ENCODE measurements at places on chromosomes 16 and 17.

GRCh38 chr17:78434455-78435329 lies 56.2 kb downstream of the PGS1 start:
- DNase-seq = no peak

GRCh38 chr16:30065943-30066760 lies 592 bp downstream of the ALDOA start:
- no peak for DNase-seq

- DNase-seq = no peak
Measured at GRCh38 chr16:2238838-2239675, 2.8 kb downstream of the DNASE1L2 start.

DNA sequence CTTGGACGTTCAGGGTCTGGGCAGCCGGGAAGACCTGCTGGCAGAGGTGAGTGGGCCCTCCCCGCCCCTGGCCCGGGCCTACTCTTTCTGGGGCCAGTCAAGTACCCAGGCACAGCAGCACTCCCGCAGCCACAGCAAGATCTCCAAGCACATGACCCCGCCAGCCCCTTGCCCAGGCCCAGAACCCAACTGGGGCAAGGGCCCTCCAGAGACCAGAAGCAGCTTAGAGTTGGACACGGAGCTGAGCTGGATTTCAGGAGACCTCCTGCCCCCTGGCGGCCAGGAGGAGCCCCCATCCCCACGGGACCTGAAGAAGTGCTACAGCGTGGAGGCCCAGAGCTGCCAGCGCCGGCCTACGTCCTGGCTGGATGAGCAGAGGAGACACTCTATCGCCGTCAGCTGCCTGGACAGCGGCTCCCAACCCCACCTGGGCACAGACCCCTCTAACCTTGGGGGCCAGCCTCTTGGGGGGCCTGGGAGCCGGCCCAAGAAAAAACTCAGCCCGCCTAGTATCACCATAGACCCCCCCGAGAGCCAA lies 8.6 kb upstream of the ABCC3 start:
- no peak for DNase-seq

DNA sequence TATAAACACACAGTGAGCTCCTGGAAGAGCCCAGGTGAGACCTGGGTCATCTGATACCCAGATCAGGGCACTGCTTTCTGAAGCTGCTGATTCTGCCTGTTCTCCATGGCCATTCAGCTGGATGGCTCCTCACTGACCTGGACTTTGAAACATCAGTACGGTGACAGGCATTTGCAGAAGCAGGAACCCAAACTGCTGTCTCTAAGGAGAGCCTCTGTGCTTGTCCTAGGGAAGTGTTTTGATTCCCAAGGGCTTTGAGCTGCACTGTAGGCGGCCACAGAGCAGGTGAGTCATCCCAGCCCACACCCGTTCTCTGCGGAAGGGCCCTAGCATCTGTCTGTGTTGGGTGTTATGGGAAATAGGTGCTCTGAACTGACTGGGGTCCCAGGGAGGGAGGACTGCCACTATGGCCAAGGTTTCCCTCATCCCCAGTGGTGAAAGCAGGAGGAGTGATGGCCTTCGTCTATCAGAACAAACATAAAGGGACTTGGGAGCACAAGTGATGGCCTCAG lies 60.7 kb upstream of the ADCY9 start:
- DNase-seq = no peak

DNA sequence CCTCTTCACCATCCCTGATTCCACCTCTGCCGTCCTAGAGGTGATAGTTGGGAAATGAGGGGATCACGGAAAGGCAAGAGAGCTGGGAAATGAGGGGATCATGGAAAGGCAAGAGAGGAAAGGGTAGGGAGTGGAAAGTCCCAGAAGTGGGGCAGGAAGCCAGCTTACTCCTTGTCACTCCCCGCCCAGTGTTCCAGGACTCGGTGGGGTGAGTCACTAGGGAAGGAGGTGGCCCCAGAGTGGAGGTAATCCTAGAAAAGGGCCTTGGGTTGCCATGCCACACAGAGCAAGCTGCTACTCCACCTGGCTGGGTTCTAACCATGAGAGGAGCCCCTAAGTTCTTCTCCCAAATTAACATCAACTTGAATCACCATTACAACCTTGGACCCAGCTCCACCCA lies 14.8 kb downstream of the ALOXE3 start:
- no peak for DNase-seq

GRCh38 chr17:7767405-7768021 lies 50.0 kb downstream of the DNAH2 start:
- no peak for DNase-seq

DNA sequence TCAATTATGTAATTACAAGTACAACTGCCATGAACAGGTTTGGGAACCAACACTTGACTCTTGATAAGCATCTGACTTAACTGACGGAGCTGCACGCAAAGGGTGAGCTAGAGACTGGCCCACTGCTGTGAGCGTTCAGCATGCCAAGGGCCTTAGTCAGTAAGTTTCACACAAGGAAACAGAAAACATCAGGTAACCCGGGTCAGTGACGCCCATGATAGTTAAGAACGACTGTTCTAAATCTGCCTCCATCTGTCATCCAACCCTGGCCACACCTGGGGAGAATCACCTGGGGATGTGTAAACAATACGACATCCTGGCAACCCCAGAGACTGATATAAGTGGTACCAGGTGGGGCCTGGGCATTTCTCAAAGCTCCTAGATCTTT lies 12.3 kb downstream of the SMIM5 start:
- DNase-seq = no peak

DNA sequence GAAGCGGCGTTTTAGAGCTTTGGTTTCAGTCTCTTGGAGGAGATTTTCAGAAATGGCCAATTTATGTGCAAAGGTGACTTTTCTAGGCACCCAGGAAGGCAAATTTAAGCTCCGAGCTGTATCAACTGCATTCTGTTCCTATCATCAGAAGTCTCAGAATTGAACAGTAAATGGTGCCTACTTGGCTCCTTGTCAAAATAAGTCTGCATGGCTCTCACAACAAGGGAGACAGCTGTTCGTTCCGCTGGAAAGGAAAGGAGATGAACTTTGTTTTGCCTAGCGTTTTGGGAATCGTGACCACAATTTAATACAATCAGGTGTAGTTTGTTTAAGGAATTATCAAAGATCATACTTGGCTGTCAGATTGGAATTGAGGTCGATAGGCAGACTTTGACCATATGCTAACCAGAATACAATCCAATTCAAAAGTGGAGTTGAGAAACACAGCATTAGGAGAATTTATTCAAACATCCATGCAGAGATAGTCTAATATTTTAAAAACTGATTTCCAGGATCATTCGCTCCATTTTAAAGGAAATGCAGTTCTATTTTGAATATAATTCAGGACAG lies 139.4 kb downstream of the CPPED1 start:
- DNase-seq = no peak

- no peak for DNase-seq
Measured at GRCh38 chr17:7929158-7930023, at the start of gene KCNAB3. Gene KCNAB3, minus strand, starts transcription at chr17:7929856. Its CDS starts 421 bp downstream, at chr17:7929435.

DNA sequence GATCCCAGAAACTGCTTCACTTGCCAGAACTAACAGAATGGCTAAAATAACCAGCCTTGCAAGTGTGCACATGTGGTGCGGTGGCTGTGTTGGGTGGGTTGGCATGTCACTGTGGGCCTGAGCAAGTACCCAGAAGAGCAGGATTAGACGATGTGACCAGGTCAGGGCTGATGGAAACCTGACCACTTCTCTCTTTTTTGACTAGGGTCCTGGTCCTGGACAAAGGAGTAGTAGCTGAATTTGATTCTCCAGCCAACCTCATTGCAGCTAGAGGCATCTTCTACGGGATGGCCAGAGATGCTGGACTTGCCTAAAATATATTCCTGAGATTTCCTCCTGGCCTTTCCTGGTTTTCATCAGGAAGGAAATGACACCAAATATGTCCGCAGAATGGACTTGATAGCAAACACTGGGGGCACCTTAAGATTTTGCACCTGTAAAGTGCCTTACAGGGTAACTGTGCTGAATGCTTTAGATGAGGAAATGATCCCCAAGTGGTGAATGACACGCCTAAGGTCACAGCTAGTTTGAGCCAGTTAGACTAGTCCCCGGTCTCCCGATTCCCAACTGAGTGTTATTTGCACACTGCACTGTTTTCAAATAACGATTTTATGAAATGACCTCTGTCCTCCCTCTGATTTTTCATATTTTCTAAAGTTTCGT lies 16.7 kb downstream of the ANKRD40 start:
- no peak for DNase-seq

GRCh38 chr17:79389896-79390295 lies 221.0 kb downstream of the RBFOX3 start:
- no peak for DNase-seq

DNA sequence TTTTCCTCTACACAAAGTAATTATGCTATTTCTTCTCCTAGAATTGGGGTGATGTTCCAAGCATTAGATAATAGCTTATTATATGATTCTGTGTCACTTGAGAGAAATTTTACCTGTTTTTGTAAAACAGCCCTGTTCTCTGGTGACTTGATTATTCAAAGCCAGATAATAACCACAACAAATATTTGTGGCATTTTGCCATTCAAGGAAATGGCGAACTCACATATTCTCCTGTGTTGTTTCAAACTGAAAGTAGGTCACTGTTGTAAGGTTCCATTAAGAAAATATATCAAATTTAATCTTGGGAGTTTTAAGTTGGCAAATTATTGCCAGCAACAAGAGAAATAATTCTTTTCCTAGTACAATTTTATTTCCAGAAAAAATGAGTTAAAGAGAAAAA lies 124.8 kb downstream of the STXBP4 start:
- no peak for DNase-seq

- DNase-seq = no peak
Measured at GRCh38 chr17:66647391-66647983, 187.4 kb upstream of the CACNG5 start.

- DNase-seq = no peak
Measured at GRCh38 chr17:42325026-42325425, 36.7 kb downstream of the STAT5A start.

GRCh38 chr16:31438414-31438813 lies 4.2 kb downstream of the ZNF843 start:
- no peak for DNase-seq

GRCh38 chr17:8226536-8227237 lies 16.3 kb upstream of the AURKB start:
- no peak for DNase-seq

DNA sequence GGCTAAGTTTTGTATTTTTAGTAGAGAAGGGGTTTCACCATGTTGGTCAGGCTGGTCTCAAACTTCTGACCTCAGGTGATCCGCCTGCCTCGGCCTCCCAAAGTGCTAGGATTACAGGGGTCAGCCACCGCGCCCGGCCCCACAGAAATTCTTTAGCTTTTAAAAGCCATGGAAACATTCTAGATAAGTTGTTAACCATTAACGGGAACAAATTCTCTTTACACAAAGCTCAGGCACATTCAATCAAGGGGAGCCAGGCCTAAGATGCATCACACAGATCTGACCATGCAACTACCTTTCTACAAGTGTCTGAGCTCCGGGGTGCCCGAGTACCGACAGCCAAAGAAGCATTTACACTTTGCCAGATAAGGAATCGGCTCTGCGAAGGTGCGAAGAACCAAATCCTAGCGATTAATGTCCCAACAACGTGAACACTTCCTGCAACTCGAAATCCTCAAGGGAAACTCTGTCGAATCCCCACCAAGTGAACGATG lies 1.0 kb downstream of the EMC8 start:
- DNase-seq = no peak

DNA sequence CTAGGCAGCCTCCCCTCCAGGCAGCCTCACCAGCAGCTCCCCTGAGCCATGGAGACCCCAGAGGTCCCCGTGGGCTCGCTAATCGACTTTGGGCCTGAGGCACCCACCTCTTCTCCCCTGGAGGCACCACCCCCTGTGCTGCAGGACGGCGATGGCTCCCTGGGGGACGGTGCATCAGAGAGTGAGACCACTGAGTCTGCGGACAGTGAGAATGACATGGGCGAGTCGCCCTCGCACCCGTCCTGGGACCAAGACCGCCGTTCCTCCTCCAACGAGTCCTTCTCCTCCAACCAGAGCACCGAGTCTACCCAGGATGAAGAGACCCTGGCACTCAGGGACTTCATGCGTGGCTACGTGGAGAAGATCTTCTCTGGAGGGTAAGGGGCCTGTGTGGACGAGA lies 39.4 kb downstream of the KIAA0513 start:
- no peak for DNase-seq

DNA sequence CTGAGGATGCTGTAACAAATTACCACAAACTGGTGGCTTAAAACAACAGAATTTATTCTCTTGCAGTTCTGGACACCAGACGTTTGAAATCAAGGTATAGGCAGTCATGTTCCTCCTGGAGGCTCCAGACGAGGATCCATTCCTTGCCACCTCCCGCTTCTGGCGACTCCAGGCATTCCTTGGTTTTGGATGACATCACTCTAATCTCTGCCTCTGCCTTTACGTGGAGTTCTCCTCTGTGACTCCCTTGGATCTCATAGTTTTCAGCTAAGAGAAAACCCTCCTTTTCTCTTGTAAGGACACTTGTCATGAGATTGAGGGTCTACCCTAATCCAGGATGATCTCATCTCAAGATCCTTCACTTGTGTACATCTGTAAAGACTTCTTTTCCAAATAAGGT lies 31.4 kb upstream of the HS3ST3B1 start:
- DNase-seq = no peak

- no peak for DNase-seq
Measured at GRCh38 chr17:50364715-50365114, 8.3 kb downstream of the MRPL27 start.

DNA sequence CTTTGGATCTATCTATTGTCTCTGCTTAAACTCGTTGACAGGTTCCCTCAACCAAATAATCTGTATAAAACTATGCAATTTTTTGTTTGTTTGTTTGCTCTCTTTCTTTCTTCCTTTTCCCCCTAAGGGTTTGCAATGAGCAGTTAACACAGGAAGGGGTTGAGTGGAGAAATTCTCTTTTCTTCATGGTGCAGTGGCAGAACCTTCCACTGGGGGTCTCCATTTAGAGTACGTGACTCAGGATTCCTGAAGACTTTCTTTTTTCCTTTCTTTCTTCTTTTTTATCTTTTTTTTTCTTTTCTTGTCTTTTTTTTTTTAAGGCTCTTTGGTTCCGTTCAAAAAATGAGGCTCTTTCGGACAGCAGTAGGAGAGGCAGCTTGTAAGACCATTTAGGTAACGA lies 19.5 kb upstream of the RBFOX1 start:
- DNase-seq = no peak

DNA sequence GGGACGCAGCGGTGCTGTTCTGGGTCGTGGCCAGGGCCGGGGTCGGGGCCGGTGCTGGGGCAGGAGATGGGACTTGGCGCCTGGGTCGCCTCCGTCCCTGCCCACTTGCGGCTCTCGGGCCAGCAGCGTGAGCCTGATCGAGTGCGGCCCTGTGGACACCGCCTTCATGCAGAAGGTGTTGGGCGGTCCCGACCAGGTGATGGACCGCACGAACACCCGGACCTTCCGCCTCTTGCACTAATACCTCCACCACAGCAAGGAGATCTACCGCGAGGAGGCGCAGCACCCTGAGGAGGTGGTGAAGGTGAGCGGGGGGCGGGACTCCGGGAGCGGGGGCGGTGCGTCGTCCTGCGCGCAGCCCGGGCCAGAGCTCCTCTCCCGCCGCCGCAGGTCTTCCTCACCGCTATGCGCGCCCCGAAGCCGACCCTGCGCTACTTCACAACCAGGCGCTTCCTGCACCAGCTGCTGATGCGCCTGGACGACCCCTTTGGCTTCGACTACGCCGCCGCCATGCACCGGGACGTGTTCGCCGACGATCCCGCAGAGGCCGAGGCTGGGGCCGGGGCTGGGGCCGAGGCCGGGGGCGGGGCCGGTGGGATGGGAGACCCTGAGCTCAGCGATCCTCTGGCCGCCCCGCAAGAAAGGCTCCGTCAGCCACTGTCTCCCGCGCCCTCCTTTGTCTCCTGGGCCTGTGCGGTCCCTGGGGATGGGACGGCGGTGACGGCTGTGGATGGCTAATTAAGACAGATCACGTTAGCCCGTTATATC lies 4.5 kb upstream of the HSD17B1 start:
- DNase-seq = no peak

- DNase-seq = no peak
Measured at GRCh38 chr16:48408688-48409087, 23.5 kb upstream of the SIAH1 start.

Data from SK-N-MC (cell line).